Stimulated activated naive CD8-positive, alpha-beta T cell treated with anti-CD3 and anti-CD28 coated beads, Interleukin-15, Interleukin-2, amounts not matched to agents 100 U/mL and 50 U/mL, for 24 hours (primary cell): ENCODE measurements at places on chromosomes 13 and 19.

- DNase-seq, result no peak
Measured at GRCh38 chr13:50612717-50613116, 230.8 kb downstream of the DLEU7 start.

GRCh38 chr13:49820591-49821215 lies 28.2 kb upstream of the KPNA3 start:
- DNase-seq, result no peak

GRCh38 chr19:2215281-2215751 lies 20.8 kb downstream of the PLEKHJ1 start:
- DNase-seq, result no peak

DNA sequence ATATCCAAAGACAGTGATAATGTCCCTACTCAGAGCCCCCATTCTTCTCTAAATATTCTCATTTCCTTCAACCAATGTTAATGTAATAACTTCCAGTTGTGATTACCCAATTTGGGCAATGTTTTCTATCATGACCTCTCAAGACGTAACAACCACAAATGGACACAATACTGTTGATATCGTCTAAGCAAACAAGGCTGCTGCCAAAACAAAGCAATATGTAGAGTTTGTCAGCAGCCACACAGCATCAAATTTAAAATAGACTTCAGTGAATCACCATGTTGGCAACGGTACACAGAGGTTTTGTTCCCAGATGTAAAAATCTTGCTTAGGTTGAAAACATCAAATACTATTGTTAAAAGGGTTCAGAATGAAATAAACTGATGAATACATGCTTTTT lies 205.1 kb downstream of the DACH1 start:
- no peak for DNase-seq

- DNase-seq, result no peak
Measured at GRCh38 chr13:48819376-48819775, 156.3 kb upstream of the FNDC3A start.

DNA sequence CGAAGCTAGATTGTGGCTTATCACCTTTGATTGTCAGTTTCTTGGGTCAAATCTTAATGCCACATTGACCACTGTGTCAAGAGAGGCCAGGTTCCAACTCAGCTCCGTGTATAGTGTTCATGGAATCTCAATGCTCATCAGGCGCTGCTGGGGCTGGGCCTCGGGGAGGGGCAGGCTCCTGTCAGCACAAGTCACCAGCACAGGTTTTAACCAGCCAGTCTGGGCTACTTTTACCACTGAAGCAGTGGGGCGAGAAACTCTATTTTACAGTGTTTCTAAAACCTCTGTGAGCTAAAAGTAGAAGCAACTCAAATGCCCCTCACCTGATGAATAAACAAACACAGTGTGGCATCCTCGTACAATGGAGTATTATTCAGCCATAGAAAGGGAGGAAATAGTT lies 118.7 kb upstream of the GJB6 start:
- no peak for DNase-seq

GRCh38 chr13:96403241-96403640 lies 313.3 kb downstream of the HS6ST3 start:
- no peak for DNase-seq

DNA sequence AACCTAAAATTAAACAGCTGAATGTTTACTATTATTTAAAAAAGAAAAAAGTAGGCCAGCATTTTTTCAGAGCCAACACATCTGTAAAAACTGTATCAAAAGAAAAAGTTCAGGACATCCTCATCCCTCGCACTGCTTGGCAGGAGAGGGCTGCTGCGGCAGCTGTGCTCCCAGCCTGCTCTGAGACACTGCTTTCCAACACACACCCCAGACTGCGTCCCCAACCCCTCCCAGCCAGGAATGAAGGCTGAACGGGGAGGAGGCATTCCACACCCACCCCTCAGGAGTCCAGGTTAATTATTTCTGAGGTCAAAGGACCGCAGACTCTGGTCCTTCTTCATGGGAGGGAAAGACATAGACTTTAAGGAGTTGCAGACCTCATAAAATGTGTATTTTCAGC lies 43.1 kb downstream of the COL4A1 start:
- no peak for DNase-seq

DNA sequence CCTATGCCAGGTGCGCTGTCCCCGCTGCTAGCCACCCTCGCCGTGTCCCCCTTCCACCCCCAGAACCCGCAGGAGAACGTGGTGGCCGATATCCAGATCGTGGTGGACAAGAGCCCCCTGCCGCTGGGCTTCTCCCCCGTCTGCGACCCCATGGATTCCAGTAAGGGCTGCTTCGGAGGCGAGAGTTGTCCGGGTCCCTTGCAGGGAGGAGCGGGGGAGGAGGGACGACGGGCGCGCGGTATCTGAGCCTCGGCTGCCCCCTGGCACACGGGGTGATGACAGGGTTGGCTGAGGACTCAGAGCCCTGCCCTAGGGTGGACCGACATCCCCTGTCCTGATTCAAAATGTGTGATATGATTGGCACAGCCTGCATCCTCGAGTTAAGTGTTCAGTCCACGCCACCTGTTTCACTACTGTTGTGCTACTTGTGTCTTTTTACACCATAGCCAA lies 653 bp downstream of the MVB12A start:
- DNase-seq, result peak; percentile 58

DNA sequence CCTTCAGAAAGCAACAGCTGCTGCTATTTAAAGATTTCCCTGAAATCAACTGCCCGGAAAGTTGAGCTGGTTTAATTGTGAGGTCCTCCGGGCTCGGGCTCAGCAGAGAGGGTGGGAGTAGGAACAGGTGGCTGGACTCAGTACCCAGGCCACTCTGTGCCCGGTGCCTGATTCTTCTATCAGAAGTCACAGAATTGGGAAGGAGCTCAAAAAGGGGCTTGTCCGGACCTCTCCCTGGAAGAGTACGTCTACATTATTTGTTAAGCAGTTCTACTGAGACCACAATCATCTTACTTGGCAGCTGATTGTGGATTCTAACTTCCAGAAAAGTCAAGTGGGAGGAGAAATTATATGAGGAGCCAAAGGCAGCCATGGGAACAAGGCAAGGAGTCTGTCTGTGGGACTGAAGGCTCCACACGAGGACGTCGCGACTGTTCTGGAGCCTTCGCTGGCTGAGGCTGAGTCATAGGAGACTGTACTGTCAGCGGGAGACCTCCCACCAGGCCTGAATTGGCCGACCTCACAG lies 91.7 kb upstream of the ANKRD10 start:
- DNase-seq, result no peak

DNA sequence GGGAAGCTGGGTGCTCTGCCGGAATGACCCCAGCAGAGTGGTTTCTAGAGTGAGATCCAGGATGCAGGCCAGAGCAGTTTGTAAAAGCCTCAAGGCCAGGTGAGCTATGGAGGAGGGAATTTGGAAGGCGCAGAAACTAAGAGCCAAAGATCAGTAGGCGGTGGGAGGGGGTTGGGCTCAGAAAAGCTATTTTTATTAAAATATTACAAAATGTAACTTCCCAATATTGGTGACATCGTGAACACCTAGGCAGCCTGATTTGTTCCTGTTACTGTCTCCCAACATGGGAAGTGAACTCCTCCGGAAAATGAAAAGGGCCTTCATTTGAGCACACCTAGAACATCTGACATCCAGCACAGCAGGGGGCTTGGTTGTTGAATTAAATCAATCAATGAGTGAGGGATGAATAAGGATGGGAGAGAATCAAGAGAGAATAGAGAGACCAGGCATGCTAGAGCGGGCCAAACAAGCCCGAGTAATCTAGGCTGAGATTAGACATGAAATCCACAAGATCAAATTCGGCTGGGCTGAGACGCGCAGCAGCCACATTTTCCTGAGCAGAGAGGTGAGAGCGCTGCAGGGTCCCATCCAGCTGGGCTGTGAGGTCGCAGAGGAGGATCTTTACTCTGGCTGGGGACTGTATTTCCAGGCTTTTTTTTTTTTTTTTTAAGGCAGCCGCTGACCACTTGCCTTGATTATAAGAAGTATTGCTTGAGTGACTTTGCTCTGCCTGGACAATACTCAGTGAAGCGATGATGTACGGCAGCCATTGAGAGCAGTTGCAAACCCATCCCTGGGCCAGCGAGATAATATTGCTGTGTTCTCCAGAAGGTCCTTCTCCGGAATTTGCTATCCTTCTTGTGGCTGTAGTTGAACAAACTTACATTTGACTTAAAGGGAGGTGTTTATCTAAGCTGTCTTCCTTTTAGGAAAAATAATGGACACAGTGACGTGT lies 178.0 kb upstream of the KL start:
- DNase-seq, result no peak

DNA sequence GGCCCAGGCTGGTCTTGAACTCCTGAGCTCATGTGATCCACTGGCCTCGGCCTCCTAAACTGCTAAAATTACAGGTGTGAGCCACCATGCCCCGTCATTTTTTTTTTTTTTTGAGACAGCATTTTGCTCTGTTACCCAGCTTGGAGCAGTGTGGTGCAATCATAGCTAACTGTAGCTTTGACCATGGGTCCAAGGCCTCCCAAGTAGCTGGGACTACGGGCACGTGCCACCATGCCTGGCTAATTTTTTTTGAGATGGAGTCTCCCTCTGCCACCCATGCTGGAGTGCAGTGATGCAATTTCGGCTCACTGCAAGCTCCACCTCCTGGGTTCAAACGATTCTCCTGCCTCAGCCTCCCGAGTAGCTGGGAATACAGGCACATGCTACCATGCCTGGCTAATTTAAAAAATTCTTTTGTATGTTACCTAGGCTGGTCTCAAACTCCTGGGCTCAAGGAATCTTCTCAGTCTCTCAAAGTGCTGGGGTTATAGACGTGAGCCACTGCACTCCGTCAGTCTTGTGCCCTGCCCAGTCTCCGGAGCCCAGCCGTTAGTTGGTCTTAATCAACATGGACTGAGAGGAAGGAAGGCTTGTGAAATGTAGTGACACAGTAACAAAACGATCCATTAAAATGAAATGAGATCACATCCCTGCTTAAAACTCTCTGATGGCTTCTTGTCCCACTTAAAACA lies 1.4 kb upstream of the LRG1 start:
- no peak for DNase-seq

GRCh38 chr13:95023405-95023804 lies 277.8 kb downstream of the ABCC4 start:
- DNase-seq, result no peak

DNA sequence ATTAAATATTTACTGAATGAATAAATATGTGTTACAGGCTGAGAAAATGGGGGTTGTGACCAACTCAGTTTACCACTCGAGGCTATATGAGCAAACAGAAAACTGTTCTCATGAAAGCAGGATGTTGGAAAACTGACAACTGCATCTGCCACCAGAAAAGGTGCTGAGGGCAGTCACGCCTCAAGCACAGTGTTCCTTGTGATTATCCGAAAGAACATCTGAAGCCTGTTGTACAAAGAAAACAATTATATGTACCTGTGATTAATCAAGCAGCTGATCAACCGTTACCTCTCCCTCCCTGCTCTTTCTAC lies 6.2 kb upstream of the KLK13 start:
- no peak for DNase-seq

- no peak for DNase-seq
Measured at GRCh38 chr13:94305033-94305432, 174.4 kb downstream of the DCT start.

- DNase-seq, result no peak
Measured at GRCh38 chr13:112325920-112326645, 50.1 kb upstream of the SPACA7 start.

GRCh38 chr19:55325172-55325571 lies at the start of gene TMEM150B:
Gene TMEM150B (minus strand): TSS chr19:55325341. CDS start chr19:55321036, 4,305 bp downstream.
- no peak for DNase-seq

GRCh38 chr13:111319998-111320911 lies at the start of gene TEX29:
Gene TEX29 (plus strand): TSS chr13:111320642. CDS start chr13:111320891, 249 bp downstream.
- no peak for DNase-seq

- no peak for DNase-seq
Measured at GRCh38 chr19:5832527-5833216, 6.8 kb downstream of the FUT6 start.

DNA sequence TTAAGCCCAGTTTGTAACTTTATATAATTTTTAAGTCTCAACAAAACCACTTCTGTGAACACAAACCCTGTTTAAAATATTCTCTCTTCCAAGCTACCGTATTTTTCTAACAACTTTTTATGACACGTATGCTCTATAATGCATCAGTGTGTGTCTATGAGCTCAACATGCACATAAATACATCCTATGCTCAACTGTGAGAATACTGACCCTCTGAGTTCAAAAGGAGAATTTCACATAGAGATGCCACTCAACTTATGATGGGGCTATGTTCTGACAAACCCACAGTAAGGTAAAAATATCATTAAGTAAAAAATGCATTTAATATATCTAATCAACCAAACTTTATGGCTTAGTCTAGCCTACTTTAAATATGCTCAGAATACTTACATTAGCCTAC lies 1139.7 kb upstream of the SPRY2 start:
- DNase-seq, result no peak

- no peak for DNase-seq
Measured at GRCh38 chr13:104868806-104869205, 1666.7 kb downstream of the EFNB2 start.

DNA sequence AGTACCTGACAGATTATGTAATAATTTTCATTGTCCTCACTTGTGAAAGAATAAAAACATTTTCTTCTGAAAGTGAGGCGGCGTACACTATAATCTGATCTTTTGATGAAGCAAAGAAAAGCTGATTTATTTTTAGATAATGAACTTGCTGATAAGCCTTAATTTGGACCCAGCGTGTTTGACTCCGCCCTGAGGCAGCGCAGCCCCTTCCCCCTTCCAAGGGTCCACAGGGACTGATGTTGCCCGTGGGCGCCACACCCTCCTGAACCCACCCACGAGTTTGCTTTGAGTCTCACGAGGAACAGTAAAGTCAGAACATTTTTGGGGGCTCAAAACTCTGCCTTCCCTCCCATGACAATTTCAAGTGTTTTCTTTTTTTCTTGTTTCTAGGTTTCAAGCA lies 40.0 kb downstream of the TEX29 start:
- DNase-seq, result no peak

- no peak for DNase-seq
Measured at GRCh38 chr19:28020619-28021258, 1192.2 kb downstream of the UQCRFS1 start.

DNA sequence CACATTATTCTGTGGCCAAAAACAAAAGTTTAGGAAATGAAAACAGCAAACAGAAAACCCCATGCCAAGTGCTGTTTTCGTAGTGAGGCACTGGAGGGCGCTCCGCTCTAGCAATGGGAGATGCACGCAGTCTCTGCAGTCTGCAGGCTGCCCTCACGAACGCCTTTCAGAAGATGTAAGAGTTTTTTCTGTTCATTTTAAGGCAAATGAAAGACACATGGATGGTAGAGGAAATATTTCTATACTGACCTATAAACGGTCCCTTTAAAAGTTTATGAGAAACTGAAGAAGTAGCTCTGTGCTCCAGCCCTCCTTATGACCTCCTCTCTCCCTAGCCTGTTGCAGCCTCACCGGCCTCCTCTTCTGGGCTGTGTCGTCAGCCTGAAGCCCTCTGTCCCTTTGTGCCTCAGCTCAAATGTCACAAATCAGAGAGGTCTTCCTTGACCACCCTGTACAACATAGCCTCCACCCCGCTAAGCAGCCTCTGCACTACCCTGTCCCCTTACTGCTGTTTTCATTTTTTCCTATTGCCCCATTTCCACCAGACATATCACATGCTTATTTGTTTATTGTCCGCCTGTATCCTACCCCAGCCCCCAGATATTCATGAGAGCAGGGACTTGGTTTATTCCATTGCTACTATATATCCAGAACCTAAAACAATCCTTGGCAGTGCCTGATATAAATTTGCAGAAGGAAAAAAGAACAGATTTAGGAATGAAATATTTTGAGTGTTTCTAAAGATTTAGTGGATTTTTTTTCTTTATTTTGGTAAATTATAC lies 116.4 kb downstream of the TM9SF2 start:
- DNase-seq, result peak; percentile 18

- DNase-seq, result no peak
Measured at GRCh38 chr19:52741951-52742485, 7.2 kb upstream of the ZNF611 start.
